ENCODE measurements at places on chromosomes 2 and 18.

GRCh38 chr2:46850742-46851141 lies 64.9 kb downstream of the MCFD2 start:
- H3K27ac ChIP-seq, result no peak overlapping the region
- no peak for DNase-seq

- DNase-seq, result no peak
- no peak overlapping the region for H3K27ac ChIP-seq
- H3K36me3 ChIP-seq, result no peaks in the 10 kb centered on the region
- H3K27me3 ChIP-seq, result no peaks in the 10 kb centered on the region
- H3K4me3 ChIP-seq, result no peak overlapping the region
These were observed 249.1 kb downstream of the PHLPP1 start for GRCh38 chr18:62964432-62964831.

- H3K4me3 ChIP-seq, result no peak overlapping the region
- H3K27me3 ChIP-seq, result no peaks in the 10 kb centered on the region
- H3K27ac ChIP-seq, result no peak overlapping the region
These were observed 479.7 kb upstream of the ID2 start for GRCh38 chr2:8202132-8202531.

- no peaks in the 10 kb centered on the region for H3K36me3 ChIP-seq
- no peaks in the 10 kb centered on the region for H3K27me3 ChIP-seq
- no peak overlapping the region for H3K4me3 ChIP-seq
- no peaks in the 10 kb centered on the region for H3K4me1 ChIP-seq
These were observed 431.8 kb upstream of the SPHKAP start for GRCh38 chr2:228613133-228613850.

DNA sequence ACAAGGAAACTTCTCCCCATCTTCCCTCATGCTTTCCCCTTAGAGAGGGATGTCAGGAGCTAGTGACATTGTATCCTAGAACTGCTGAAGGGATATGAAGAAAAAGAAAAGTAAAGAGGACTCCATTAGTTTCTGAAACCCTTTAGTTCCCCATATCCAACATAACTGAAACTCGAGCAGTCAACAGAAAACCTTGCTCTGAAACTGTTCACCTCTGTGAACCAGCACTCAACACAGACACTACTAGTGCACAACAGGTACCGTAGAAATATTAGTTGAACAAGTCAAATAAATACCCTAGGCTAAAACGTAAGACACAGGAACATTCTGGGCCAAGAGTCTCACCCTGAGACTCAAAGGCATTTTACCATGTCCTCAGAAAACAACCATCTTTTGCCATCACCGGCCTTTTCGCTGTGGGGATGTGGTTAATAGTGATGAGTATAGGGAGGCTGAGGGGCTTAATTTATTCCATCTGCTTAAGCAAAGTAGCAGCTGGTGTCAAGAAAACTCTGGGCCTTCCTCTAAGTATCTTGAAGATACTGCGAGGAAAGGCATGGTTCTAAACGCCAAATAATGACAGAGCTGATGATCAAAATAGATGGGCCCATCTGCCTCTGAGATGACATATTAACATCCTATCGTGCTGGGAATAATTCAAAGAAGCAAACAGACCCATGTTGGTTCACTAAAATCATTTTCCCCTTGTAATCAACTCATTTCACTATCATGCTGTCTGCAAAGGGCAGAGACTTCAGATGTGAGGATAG lies 156.8 kb downstream of the STK39 start:
- no peaks in the 10 kb centered on the region for H3K4me1 ChIP-seq
- H3K36me3 ChIP-seq, result no peaks in the 10 kb centered on the region
- H3K4me3 ChIP-seq, result no peak overlapping the region
- DNase-seq, result no peak

DNA sequence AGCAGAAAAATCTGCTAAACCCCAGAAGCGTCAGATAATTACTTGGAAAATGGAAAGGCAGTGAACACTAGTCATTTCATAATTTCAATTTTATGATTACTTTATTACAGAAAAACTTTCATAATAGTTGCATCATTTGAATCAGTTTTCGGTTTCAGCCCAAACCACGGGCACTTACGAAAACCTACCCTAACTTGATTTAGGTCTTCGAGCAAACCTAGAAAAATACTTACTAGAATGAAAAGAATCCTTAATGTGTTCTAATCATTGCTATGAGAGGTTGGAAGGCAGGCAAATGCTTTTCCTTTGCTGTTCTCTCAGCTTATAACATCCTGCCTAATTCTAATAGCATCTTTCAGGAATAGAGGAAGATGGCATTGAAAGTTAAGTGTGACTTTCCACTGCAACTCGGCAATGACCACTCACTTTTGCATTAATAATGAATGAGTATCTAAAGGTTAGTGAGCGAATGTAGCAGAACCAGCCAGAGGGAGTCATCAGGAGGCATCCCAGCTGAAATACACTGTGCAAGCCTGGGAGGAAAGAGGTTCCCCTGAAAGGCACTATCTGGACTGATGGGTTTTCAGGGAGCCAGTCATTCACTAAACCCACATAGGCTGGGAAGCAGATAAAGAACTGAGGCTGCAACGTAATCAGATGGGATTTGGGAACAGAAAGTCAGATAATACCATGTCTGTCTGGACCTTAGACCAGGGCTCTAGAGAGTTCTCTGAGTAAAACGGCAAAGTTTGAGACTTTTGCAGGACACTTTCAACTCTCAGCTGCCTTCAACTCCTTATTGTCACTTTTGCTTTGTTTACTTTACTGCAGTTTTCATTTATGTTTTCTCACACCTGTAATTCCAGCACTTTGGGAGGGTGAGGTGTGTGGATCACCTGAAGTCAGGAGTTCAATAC lies 520.8 kb downstream of the RNF144A start:
- no peak overlapping the region for H3K4me3 ChIP-seq
- H3K4me1 ChIP-seq, result no peaks in the 10 kb centered on the region
- H3K27ac ChIP-seq, result no peak overlapping the region
- H3K36me3 ChIP-seq, result no peaks in the 10 kb centered on the region
- no peaks in the 10 kb centered on the region for H3K27me3 ChIP-seq

- no peaks in the 10 kb centered on the region for H3K27me3 ChIP-seq
- H3K27ac ChIP-seq, result no peak overlapping the region
- H3K4me3 ChIP-seq, result no peak overlapping the region
- H3K36me3 ChIP-seq, result peaks cover 14% of the 10 kb centered on the region
These were observed 292.3 kb downstream of the ALPK2 start for GRCh38 chr18:58336605-58337004.

DNA sequence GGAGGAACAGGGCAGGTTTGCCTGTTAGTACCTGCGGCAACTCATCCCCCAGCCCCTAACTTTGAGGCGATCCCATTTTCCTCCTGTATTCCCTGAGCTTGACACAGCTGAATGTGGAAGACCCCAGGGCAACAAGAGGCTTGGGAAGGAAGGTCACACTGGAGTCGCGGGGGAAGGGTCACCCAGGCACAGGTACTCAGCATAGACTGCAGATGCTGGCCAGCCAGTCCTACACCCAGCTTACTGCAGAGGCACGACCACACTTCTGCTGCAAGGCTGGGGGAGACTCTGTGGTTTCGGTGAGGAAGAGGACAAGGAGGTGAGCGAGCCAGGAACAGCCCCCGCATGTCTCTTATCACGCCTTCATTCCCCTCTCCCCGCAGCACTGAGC lies 91.5 kb downstream of the MALT1 start:
- no peak overlapping the region for H3K4me3 ChIP-seq
- H3K27me3 ChIP-seq, result no peaks in the 10 kb centered on the region
- DNase-seq, result no peak
- H3K4me1 ChIP-seq, result peaks cover 3% of the 10 kb centered on the region
- no peak overlapping the region for H3K27ac ChIP-seq

- H3K4me1 ChIP-seq, result peaks cover 4% of the 10 kb centered on the region
- DNase-seq, result no peak
- H3K4me3 ChIP-seq, result no peak overlapping the region
- H3K27me3 ChIP-seq, result peaks cover 2% of the 10 kb centered on the region
- H3K27ac ChIP-seq, result no peak overlapping the region
- H3K36me3 ChIP-seq, result no peaks in the 10 kb centered on the region
These were observed 162.6 kb upstream of the SIX3 start for GRCh38 chr2:44778671-44779476.

- H3K4me3 ChIP-seq, result no peak overlapping the region
- H3K36me3 ChIP-seq, result no peaks in the 10 kb centered on the region
- no peaks in the 10 kb centered on the region for H3K27me3 ChIP-seq
- DNase-seq, result no peak
- H3K27ac ChIP-seq, result no peak overlapping the region
These were observed 103.6 kb downstream of the CDK15 start for GRCh38 chr2:201909961-201910361.

DNA sequence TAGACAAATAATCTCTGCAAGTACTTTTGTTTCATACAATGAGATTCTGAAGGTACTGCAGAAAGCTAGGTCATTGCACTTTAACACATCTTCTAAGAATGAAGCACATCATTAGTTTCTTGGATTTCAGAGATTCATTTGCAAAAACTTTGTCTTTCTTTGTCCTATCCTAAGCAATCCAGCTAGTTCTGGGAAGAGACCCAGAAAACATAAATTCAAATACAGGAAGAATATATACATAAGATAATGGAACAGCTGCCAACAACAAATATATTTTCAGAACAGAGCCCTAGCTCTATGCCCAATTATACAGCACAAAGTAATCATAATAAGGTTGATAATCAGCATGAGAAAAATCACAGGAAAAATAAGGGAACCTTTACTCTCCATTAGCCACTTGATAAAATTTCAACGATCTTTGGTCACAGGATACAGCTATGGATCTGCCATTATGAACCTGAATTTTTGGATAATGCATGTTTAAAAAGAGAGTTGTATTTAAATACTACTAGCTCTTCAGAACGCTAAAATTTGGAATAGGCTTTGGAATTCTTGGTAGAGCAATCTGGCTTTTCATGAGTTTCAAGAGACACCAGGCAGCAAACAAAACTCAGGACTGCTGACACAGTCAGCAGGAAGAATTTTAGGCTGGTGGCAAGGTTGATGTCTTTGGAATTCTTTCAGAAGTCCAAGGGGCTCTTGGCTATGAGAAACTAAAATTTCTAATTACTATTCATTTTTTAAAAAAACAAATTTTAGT lies 250.4 kb upstream of the SMIM21 start:
- no peak overlapping the region for H3K4me3 ChIP-seq
- no peak for DNase-seq
- no peak overlapping the region for H3K27ac ChIP-seq
- H3K27me3 ChIP-seq, result no peaks in the 10 kb centered on the region
- H3K4me1 ChIP-seq, result no peaks in the 10 kb centered on the region

GRCh38 chr2:65062843-65063825 lies 6.9 kb downstream of the CEP68 start:
- no peak overlapping the region for H3K4me3 ChIP-seq
- H3K27ac ChIP-seq, result no peak overlapping the region
- H3K36me3 ChIP-seq, result no peaks in the 10 kb centered on the region
- H3K4me1 ChIP-seq, result no peaks in the 10 kb centered on the region
- no peaks in the 10 kb centered on the region for H3K27me3 ChIP-seq

DNA sequence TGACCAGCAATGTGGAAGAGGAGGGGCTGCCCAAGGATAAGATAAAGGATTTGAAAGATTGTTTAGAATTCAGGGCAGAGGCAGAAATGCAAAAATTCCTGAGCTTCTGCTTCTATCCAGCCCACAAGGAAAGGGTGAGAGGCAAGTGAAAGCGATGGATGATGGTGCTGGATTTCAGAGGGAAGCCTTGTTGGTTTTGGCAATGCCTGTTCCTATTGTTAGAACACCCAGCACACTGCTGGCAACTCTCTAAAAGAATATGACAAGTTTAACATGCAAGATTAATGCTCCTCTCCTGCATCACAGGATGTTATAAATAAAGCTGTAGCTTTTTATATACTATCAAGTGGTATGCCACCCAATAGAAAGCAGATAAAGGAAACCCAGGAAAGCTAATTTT lies 92.6 kb downstream of the ZNF385B start:
- no peaks in the 10 kb centered on the region for H3K27me3 ChIP-seq
- no peaks in the 10 kb centered on the region for H3K4me1 ChIP-seq
- H3K27ac ChIP-seq, result no peak overlapping the region
- peak; percentile 74 for DNase-seq
- no peaks in the 10 kb centered on the region for H3K36me3 ChIP-seq

GRCh38 chr2:219709331-219709761 lies 81.9 kb downstream of the SLC4A3 start:
- H3K27ac ChIP-seq, result no peak overlapping the region
- H3K27me3 ChIP-seq, result no peaks in the 10 kb centered on the region
- no peaks in the 10 kb centered on the region for H3K36me3 ChIP-seq
- no peak for DNase-seq
- H3K4me3 ChIP-seq, result no peak overlapping the region

DNA sequence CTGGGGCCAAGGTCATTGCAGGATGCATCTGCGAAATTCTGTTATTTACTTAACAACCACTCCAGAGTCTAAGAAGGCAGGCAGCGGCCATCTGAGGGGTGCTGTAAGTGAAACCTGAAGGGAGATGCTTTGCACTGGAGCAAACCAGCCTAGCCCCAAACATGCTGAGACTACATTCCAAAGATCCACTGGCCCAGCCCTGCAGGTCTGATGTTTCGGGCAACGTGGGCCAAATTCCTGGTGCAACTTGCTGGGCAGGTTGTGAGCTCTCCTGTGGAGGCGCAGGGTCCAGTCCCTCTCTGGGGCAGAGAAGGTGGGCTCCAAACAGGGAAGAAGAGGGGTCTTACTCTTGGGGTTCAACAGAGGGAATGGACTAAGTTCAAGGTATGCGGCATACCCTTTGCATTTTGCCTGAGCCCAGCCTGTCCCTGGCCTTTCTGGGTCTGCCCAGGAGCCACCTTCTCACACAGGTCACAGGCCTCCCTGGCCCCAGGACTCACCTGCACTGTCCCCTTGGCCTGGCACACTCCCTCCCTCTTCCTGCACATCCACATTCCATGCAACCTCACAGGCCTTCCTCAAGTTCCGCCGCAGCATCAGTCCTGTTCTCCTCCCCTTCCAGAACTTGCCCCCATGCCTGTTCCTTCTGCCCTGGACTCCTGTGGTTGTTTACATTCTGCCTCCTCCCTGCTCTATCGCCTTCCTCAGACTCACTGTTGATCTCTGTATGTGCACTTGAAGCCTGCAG lies 5.1 kb upstream of the MAL start:
- DNase-seq, result peak; percentile 11
- peaks cover 15% of the 10 kb centered on the region for H3K27me3 ChIP-seq
- no peaks in the 10 kb centered on the region for H3K36me3 ChIP-seq
- no peak overlapping the region for H3K4me3 ChIP-seq
- H3K4me1 ChIP-seq, result peaks cover 9% of the 10 kb centered on the region

GRCh38 chr18:63765837-63766236 lies 9.4 kb upstream of the SERPINB7 start:
- no peak for DNase-seq
- no peaks in the 10 kb centered on the region for H3K4me1 ChIP-seq
- H3K36me3 ChIP-seq, result no peaks in the 10 kb centered on the region
- H3K27me3 ChIP-seq, result no peaks in the 10 kb centered on the region
- H3K4me3 ChIP-seq, result no peak overlapping the region

GRCh38 chr18:10304853-10305252 lies 149.6 kb upstream of the APCDD1 start:
- no peak for DNase-seq
- H3K36me3 ChIP-seq, result no peaks in the 10 kb centered on the region
- H3K4me1 ChIP-seq, result no peaks in the 10 kb centered on the region
- H3K4me3 ChIP-seq, result no peak overlapping the region
- H3K27me3 ChIP-seq, result no peaks in the 10 kb centered on the region

DNA sequence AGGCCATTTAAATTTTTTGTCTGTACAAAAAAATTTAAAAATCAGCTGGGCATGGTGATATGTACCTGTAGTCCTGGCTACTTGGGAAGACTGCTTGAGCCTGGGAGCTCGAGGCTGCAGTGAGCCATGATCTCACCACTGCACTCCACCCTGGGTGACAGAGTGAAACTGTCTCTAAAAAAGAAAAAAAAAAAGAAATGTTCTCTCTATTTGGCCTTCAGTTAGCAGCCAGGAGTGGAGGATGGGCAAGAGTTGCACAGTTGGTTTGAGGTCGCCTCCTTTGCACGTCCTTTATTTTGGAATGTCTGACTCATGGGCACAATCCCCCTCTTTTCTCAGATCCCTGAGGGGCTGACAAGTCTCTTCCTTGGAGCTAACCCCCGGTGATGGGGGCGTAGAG lies 26.3 kb downstream of the ITM2C start:
- H3K27me3 ChIP-seq, result no peaks in the 10 kb centered on the region
- peaks cover 1% of the 10 kb centered on the region for H3K4me1 ChIP-seq
- no peak overlapping the region for H3K27ac ChIP-seq
- no peak overlapping the region for H3K4me3 ChIP-seq
- H3K36me3 ChIP-seq, result no peaks in the 10 kb centered on the region
